Activated T-cell treated with anti-CD3 and anti-CD28 coated beads, Interleukin-2, amount 50 U/mL, for 72 hours (primary cell): ENCODE measurements at places on chromosomes 3 and 15. TPM values are rescaled to one million over a fixed set of nuclear protein-coding genes. Genes with fewer than 3 reads are reported as not detected.
A peak's percentile ranks its signal among the peaks of the same experiment; 100 is the strongest.

Gene GPR87
- 2.2 TPM for total RNA-seq

Gene CKMT1B
- not detected for total RNA-seq

Gene TMEM62
- total RNA-seq: 17.1 TPM

Gene SOX2
- total RNA-seq: 0.16 TPM

GRCh38 chr3:138461246-138461645 is 26.8 kb downstream of the ESYT3 start:
- no peak for DNase-seq

- no peak for DNase-seq
Observed at GRCh38 chr3:127961963-127962362, 46.9 kb downstream of the KBTBD12 start.

GRCh38 chr15:94229591-94230369 is 1.6 kb upstream of the MCTP2 start:
- DNase-seq: peak; percentile 69
